ENCODE measurements at places on chromosomes 7 and 10.
A peak's percentile ranks its signal among the peaks of the same experiment; 100 is the strongest.

- DNase-seq = no peak
Observed at GRCh38 chr7:134209322-134210015, 82.3 kb downstream of the LRGUK start.

GRCh38 chr7:64882341-64883112 is 20.5 kb upstream of the ZNF273 start:
- peak; percentile 27 for DNase-seq

DNA sequence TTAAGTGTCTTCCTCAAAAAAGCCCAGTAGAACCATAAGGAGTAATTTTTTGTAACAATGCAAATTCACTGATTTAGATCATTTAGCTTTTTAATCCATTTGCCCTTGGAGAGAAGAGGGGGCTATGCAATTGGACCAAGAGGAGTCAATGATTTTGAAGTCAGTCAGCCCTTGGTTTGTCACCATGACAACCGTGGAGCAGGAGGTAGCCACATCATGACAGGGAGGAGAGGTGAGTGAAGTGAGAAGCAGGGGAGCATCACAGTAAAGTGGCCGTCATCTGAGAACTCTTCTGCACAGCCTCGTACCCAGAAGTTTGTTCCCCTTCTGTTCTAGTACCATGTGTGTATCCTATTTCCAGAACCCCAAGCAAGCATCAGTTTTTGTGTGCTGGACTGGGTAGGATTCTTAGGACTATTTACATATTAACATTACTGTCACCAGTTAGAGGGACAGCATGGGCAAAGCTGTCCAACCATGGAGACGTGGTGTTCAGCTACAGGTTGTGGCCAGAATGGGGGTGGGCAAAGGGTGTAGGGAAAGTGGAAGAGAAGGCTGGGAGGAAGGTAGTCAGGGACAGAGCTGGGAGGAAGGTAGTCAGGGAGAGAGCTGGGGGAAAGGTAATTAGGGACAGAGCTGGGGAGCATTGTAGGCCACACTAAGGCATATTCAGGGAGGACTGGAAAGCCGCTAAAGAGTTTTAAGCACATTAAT is 13.1 kb downstream of the UBE3C start:
- no peak for DNase-seq

GRCh38 chr10:97333601-97334369 is 744 bp downstream of the FRAT2 start:
- DNase-seq = peak; percentile 33

DNA sequence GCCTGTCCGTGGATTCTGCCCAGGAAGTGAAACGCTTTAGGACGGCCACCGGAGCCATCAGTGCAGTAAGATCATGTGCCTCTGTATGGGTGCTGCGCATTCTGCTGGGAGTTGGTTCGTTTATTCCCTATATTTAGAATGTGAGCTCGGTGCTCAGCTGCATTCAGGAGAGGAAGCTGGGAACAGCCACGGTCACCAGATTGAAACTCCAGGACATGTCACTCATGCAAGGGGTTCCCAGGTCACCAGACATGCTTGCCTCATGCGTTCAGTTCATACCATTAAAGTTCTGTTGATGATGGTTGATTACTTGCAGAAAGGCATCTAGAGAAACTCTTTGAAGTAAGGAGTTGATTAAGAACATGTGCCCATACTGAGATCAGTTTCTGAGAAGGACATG is 78.1 kb downstream of the TRRAP start:
- DNase-seq = no peak

- DNase-seq = no peak
Observed at GRCh38 chr10:63832686-63833085, 311.5 kb downstream of the REEP3 start.

DNA sequence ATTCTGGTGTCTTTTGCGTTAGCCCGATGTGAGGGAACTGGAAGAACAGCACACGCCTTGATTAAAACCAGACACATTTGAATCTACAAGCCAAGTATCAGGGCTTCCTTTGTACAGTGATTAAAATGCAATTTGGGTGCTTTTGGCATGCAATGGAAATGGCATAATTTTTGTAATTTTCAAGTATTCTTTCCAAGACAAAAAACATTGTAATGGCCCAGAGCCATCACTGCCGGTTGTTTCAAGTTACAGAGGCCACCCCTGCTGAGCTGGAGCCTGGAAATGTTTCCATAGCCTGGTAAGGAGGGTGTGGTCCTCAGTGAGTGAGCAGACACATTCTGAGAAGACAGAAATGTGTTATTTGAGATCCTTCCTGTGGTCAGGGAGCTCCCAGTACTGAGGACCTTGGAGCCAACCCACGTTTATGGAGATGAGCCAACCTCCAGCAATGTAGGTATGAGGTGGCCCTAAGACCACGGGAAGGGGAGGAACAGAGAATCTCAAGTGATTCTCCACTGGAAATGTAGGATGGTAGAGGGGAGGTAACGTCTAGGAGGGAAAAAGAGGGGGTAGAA is 20.9 kb downstream of the TEX36 start:
- DNase-seq = no peak

GRCh38 chr7:56026538-56026937 is 24.7 kb downstream of the PSPH start:
- DNase-seq = no peak

- DNase-seq = no peak
Observed at GRCh38 chr10:50286996-50287803, 35.9 kb upstream of the ASAH2 start.

DNA sequence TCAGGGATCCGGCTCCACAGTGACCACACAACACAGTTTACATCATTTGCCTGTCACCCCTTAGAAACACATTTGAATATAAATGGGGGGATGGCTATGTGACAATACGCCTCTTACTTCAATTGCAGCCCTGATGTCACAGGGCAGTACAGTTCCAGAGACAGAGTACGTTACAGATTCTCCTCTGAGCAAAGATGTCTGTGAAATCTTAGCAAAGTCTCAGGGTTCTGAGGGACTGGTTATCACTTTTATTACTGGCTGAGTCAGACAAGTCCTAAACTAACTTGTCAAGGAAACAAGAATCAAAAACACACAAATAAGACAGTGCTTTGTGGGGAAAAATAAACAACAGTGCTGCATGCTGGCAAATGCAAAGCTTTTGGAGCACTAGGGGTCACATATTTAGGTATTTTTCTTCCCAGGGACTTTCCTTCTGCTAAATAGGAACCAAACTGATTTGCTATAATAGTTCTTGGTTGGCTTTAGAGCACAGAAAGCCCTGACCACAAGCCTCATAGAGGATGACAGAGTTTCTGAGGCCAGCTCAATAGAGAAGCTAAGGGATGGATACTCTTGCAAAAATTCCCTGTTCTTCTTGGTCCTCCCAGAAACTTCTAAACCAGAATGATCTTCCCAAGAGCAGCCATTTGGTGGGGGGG is 501.6 kb downstream of the GRID1 start:
- no peak for DNase-seq

GRCh38 chr7:111784296-111784695 is 222.0 kb upstream of the IMMP2L start:
- no peak for DNase-seq

DNA sequence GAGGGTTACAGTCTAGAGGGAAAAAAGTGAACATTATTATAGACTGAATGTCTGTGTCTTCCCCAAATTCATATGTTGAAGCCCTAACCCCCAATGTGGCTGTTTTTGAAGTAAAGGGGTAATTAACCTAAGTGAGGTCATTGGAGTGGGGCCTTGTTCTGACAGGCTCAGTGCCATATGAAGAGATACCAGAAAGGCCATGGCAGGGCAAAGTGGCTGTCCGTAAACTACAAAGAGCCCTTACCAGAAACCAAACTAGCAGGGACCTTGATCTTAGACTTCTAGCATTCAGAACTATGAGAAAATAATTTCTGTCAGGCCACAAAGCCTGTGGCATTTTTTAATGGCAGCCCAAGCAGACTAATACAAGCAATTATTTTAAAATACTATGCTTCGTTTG is 8.7 kb downstream of the TMEM209 start:
- no peak for DNase-seq

- DNase-seq = no peak
Observed at GRCh38 chr7:19972876-19973275, 199.5 kb upstream of the TMEM196 start.

GRCh38 chr10:22801785-22802184 is 87.4 kb upstream of the PIP4K2A start:
- DNase-seq = no peak

- no peak for DNase-seq
Observed at GRCh38 chr7:106592282-106593027, 68.5 kb downstream of the CCDC71L start.

DNA sequence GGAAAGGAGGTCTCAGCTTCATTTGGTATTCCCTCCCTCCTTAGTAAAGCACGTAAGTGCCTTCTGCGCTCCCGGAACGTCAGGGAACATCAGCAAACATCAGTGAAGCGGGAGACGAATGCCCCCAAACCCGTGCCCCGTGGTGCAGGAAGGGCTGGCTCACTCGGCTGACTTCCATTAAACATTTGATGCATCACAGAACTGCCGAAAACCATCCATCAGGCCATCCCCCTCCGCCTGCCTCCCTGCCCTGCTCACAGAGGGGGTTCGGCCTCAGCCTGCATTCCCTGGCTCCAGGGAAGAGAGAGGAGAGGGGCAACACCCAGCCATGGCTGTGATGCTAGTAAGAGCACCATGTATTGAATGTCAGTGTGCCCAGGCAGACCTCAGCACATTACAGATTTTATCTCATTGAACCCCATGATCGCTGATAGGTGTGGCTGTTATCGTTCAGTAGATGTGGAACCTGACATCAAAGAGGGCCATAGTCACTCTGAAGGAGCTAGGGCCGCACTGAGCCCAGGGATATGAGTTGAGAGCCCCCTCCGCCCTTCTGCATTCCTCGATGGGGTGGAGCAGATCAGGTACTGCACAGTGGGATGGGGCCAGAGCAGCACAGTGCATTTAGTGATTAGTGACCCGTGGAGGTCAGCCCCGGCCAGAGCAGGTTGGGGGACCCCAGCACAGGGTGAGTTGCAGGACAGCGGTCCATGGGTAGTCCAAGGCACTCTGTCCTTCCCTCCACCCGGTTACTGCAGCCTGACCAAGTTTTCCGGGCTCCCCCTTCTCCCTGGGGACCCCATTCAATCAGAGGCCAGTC is 146.4 kb downstream of the RPS24 start:
- DNase-seq = no peak

DNA sequence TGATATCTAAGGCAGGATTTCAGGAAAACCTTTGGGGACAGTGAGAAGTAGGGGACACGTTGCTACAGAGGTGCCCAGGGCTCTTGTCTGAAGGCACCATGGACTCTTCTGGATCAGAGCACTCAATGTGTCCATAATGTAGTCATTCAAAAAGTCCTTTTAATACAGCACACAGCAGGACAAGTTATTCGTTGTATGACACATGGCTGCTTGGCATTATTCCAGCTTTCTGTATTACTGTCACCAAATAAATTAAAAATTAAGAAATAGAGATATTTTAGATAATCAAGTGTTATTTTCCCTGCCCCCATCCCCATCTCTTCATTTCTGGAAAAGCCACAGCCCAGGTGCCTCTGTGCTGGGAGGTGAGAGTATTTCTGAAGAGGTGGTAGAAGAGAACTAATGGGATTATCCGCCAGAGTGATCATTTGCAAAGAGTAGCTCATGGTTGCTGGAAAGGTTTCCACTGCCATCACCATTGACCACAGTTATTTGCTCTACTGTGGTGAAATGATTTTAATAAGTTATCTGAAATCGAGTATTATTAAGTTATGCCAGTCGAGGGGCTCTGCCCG is 83.0 kb downstream of the CXCL12 start:
- DNase-seq = no peak

GRCh38 chr10:26911811-26912461 is 51.2 kb upstream of the ABI1 start:
- DNase-seq = no peak
